Suprapubic skin (tissue), 4 donors: ENCODE measurements at places on chromosomes 2 and 18.

- no peak for DNase-seq
Measured at GRCh38 chr18:21664069-21664468, 40.5 kb downstream of the ABHD3 start.

DNA sequence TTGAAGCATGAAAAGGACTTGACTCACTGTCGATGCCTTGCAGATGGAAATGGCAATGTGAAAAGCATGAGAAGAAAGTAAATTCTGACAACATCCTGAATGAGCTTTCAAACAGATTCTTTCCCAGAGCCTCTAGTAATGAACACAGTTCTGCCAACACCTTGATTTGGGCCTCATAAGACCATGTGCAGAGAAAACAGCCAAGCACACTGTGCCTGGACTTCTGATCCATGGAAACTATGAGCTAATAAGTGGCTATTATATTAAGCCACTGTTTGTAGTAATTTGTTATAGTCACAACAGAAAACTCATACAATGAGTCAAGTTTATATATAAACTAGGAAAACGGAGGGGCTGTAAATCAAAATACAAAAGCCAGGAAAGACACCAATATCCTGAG is 477.3 kb downstream of the MBD2 start:
- no peak for DNase-seq

GRCh38 chr2:156333951-156334495 is 1.5 kb upstream of the NR4A2 start:
- peak; percentile 92 for DNase-seq

DNA sequence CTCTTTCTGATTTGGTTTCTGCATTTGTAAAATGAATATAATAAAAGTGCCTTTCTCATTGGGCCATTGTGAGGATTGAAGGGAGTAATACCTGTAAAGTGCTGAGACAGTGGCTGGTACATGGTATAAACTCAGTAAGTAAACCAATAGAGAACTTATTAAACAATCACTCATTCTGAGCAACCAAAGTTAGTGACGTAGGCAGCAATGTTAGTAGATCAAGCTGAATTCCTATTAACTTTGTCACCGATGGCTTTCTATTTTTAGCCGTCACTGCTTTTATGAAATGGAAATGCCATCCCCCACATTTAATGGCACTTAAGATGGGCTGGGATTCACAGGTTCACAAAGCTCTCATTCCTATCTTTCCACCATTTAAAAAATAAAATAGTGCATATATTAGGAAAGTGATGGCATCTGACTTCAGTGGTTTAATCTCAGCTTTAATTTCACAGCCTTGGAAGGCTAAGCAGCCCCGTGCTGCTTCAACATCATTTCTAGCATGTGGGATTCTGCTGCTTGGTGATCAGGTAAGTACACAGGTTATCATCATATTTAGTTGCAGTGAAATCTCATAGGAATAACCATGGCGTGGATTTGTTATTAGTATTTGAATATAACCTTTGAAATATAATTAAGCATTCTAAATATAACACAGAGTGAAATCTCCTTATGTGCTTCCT is 17.6 kb upstream of the PPP4R1 start:
- DNase-seq, result no peak

GRCh38 chr18:57749604-57749970 is 53.5 kb downstream of the ATP8B1 start:
- no peak for DNase-seq

DNA sequence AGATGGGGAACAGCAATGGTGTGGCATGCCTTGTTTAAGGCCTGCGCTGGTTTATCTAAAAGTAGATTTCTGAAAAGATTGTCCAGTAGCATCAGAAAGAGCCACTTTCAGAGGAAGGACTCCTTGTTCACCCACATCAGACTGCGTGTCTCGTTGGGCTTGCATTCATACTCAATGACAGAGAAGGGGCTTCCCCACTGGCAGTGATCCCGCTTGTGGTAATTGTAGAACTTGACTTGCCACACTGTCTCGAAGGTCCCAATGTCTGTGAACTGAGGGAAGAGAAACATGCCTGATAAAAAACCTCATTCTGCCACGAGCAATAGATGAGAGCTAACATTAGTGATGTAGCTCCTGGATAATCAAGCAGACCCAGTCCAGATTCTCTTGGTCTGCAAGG is 26.0 kb downstream of the CNRIP1 start:
- no peak for DNase-seq

DNA sequence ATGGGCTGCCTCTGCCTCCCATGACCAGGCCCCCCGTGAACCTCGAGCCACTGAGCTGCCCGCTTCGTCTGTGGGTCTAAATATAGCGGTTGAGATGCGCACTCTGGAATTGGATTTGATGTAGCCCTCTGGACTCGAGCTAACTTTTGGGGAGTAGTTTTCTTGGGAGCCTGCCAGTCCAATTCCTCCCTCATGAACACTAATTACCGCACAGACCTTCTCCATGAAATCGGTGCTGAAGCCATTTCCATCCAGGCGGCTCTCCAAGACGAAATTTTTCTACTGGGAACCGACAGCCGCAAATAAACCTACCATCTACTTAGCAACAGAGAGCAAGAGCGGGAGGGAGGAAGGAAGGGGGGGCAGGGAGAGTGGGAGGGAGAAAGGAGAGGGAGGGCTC is 63.6 kb downstream of the CELF4 start:
- DNase-seq, result no peak

DNA sequence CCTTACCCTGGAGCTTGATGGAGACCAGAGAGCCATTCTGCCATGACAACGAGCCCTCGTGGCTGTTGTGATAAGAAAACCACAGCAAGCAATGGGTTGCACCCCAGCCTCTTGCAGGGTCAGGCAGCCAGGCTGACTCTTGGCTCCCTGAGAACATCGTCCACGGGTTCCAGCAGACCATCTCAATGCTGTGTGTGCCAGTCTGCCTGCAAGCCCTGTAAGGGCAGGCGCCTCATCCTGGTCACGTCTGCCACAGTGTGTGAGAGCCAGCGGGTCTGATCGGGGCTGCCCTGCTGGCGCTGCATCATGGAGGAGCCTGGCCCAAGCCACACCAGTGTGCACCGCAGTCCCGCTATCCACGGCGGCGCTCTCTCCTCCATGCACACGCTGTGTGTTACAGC is 71.0 kb upstream of the MGAT4A start:
- no peak for DNase-seq

DNA sequence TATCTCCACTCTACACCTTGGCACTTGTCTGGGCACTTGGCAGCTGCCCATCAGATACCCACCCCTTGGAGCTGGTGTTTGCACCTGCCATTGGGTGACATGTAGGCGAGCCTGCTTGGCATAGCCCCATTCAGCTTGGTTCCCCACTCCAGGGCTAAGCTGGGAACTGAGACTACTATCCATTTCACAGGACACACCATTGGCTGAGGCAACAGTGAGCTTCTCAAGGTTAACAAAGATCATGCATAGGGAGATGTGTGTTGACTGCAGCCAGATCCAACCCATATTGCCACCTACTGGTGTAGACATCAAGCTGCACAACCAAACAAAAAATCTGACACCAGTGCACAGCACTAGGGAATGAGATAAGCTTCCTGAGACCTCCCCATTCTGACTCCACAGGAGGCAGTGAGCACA is 1389.8 kb upstream of the TMEFF2 start:
- no peak for DNase-seq

DNA sequence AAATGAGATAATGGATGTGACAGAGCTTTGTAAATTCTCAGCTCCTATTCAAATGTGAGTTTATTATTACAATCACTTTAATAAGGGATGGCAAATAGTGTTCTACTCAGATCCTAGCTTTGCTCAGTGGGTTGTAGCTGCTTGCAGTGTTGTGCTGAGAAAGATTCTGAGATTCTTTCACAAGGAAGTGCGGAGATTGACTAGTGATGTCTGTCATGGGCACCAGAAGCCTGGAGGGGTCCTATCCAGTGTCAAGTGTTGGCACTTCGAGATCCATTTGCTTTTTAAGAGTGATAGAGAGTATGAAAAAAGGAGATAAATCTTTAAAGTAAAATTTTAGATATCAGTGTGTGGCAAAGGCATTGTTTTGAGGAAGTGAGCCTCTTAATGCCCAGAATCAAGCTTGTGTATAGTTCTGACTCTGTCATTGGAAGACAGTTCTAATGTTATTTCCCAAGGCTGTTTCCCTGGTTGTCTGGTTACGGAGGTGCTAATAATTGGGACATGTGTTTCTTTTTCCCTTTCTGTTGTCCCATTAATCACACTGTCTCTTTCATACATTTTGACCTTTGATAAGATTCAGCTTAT is 181.7 kb upstream of the SPRED2 start:
- no peak for DNase-seq

- no peak for DNase-seq
Measured at GRCh38 chr2:95525294-95526035, 40.9 kb upstream of the TRIM43B start.

DNA sequence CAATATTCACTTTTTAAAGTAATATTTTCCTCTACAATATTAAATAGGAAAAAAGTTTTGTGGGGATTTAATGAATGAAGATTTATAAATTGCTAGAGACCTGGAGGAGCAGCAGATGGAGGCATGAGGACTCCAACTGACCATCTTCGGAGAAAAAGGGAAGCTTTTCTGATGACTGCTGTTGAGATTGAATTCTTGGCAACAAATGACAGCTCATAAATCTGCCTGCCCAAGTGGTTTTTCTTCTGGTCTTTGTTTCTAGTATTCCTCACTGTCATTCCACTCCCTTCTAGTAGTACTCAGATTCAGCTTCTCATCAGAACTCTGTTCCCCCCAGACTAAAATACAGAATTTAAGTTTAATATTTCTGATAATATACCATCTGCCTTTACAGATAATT is 157.0 kb downstream of the EML6 start:
- no peak for DNase-seq

DNA sequence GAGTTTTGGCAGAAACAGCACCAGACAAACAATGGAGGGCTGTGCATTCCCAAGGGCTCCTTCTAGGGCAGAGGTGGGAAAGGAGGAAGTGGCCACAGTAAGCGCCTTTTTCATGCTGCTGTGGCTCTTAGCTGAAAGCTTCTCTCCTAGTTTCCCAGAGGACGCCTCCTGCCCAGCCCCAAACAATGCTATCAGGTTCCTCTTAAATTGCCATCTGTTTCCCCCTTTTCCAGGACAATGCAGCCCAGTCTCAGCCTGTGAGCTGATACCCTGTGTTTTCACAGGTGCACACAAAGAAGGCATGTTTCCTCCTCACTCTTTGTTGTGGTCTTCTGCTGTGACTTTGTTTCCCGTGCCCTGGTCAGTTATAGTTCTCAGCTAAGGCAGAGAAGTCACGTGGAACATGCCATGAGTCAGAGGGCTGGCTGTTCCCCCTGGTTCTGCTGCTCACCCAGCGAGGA is 5.4 kb upstream of the FAM124B start:
- no peak for DNase-seq
